Activated CD4-positive, alpha-beta memory T cell treated with anti-CD3 and anti-CD28 coated beads for 36 hours (primary cell): ENCODE measurements at places on chromosomes 5 and 9. TPM values are rescaled to one million over a fixed set of nuclear protein-coding genes. Genes with fewer than 3 reads are reported as not detected.

Gene PCDHB9
- not detected for total RNA-seq

Gene NPR3
- 0.15 TPM for total RNA-seq

Gene PCDHB15
- not detected for total RNA-seq

DNA sequence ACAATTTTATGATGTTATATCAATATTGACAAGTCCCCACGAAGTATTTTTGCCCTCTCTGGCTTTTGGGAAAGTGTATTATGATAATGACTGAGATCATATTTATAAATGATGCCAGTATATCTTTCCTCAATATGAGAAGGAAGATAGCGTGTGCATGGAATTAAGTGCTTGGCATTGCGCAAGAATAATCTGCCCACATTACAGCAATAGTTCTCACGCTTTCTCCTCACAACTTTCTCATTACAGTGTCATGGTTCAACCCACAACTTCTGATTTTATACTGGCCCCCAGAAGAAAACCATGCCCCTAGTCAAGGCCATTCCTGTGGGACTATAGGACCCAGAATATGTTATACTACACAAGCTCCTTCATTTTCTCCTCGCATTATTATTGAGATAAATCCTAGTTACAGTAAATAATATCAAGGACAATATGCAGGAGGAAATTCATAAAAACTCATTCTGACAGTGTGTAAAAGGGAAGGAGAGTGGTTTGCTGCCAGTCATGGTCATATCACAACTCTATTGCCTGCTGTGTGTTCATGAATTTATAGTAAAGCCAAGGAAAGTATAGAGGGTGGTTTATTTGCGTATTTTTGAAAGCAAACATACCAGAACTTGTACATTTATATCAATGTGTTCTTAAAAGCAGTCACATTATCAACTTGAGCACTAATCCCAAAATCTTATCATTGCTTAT, 114.1 kb downstream of the PIK3R1 start:
- peaks cover 2% of the 10 kb centered on the region for H3K4me1 ChIP-seq
- H3K4me3 ChIP-seq, result no peak overlapping the region
- no peak for DNase-seq
- H3K27me3 ChIP-seq, result no peaks in the 10 kb centered on the region
- H3K27ac ChIP-seq, result no peak overlapping the region

DNA sequence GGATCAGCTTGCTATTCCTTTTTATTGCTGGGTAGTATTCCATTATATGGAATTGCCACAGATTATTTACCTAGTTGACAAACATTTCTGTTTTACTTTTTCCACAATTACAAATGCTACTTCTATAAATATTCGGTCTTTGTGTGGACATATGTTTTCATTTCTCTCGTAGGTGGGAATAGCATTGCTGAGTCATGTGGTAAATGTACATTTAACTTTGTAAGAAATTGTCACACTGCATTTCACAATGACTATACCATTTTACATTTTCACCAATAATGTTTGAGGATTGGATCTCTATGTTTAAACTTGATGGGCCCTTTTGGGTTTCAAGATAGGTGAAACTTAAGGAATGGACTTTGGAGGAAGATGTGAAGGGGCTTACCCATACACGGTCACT, 19.7 kb downstream of the RAI14 start:
- no peaks in the 10 kb centered on the region for H3K36me3 ChIP-seq
- H3K4me1 ChIP-seq, result no peaks in the 10 kb centered on the region
- H3K27me3 ChIP-seq, result no peaks in the 10 kb centered on the region
- H3K27ac ChIP-seq, result no peak overlapping the region

GRCh38 chr5:180801596-180802324, 846 bp downstream of the MGAT1 start:
- no peak for DNase-seq
- H3K4me3 ChIP-seq, result peak overlapping the region; percentile 79
- peaks cover 32% of the 10 kb centered on the region for H3K36me3 ChIP-seq
- peak overlapping the region; percentile 87 for H3K27ac ChIP-seq

DNA sequence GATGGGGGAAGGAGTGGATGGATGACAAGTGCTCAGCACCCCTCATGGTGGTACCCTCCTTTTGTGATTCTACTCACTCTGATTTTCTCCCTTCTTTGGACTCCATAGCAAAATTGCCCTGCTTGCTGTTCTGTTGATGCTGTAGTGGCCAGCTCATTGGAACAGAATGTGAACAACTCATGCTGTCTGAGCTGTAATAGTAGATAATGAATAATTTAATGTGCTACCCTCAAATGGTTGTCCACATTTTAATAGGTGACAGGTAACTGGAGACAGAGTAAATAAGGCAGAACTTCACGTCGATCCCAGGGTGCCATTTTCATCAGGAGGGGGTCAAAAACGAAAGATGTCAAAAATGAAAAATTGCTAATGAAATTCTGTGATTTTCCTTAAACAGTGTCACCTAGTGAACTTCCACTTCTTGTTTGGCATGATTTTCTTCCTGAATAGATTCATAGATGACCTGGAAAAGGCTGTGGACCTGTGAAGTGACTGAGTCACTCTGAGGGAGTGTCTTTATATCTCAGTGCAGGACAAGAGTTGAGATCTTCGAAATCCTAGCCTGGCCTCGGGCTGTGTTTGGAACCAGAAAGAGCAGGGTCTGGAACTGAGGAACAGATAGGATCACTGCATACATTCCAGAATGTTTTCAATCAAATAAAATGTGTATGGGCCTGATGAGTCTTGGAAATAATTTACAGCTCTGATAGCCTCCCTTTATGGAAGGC, 270.2 kb downstream of the PSAT1 start:
- no peak overlapping the region for H3K27ac ChIP-seq
- no peaks in the 10 kb centered on the region for H3K4me1 ChIP-seq
- H3K36me3 ChIP-seq, result no peaks in the 10 kb centered on the region
- DNase-seq, result no peak
- no peak overlapping the region for H3K4me3 ChIP-seq
